ENCODE measurements at places on chromosomes 6 and 20. TPM values are rescaled to one million over a fixed set of nuclear protein-coding genes. Genes with fewer than 3 reads are reported as not detected.

Gene SIGLEC1
- total RNA-seq = 6.4 TPM

Gene HDGFL1
- not detected for total RNA-seq

Gene SDCBP2
- total RNA-seq = 2.2 TPM

DNA sequence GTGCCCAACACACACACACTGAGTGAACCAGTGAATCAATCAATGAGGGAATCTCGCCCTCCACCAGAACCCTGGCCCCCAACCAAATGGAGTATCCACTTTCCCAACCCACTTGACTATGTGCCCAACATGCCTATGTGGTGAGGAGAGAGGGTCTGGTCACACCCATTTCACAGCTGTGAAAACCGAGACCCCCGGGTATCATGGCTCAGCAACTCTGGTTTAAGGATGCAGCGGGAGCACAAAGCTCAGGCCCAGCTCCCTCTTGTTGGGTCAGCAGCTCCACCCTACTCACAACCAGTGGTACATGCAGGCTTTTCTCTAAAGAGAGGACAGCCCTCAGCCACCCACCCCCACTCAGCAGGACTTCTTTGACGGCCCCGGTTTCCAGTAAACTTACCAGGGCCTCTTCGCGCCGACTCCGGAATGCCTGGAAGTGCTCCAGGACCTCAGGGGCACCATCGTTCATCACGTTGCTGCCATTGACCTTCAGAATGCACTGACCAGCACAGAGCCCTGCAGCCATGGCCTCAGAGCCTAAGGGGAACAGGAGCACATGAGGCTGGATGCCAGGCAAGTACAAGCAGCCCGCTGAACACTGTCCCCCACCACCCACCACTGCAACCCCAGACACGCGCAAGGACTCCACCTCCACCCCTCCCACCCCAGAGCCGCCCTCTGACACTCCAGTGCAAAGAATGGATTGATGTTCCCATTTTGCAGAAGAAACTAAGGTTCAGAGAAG lies 174.7 kb downstream of the PREX1 start:
- DNase-seq = no peak

DNA sequence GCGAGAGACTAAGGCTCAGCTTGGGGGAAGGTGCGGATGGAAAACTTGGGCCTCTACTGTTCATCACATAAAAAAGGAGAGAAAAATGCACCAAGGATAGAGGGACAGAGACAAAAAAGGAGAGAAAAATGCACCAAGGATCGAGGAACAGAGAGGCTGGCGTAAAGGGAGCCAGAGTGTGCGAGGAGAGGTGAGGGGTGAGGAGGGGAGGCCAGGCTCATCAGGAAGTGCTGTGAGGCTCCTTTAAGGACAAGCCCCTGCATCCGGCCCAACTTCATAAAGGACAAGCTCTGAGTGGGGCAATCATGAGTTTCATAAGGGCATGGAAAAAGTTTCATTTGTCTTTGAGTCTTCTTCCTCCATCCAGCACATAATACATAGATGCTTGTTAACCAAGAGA lies 117.2 kb upstream of the NXT1 start:
- no peak for DNase-seq

DNA sequence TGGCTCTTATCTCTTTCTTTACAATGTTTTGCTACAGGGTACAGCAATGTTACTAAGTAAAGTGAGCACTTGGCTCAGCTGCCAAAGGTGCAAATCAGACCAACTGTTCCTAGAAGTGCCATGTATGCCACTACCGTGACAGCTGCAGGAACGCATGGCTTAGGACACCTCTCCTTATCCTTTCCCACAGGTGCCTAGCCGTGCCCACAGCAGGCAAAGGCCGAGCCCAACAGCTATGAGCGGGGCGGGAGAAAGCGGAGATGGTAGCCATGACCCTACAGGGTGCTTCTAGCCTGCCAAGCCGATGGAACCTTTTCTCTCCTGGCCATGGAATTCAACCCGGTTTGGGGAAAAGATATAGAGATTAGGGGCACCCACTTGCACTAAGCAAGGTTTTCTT lies 97.1 kb downstream of the FAXC start:
- DNase-seq = no peak

- DNase-seq = peak; percentile 6
These were observed 233.9 kb downstream of the ERMARD start for GRCh38 chr6:169985121-169986015.

GRCh38 chr6:43267619-43268354 lies 24.5 kb downstream of the TTBK1 start:
- no peak for DNase-seq

DNA sequence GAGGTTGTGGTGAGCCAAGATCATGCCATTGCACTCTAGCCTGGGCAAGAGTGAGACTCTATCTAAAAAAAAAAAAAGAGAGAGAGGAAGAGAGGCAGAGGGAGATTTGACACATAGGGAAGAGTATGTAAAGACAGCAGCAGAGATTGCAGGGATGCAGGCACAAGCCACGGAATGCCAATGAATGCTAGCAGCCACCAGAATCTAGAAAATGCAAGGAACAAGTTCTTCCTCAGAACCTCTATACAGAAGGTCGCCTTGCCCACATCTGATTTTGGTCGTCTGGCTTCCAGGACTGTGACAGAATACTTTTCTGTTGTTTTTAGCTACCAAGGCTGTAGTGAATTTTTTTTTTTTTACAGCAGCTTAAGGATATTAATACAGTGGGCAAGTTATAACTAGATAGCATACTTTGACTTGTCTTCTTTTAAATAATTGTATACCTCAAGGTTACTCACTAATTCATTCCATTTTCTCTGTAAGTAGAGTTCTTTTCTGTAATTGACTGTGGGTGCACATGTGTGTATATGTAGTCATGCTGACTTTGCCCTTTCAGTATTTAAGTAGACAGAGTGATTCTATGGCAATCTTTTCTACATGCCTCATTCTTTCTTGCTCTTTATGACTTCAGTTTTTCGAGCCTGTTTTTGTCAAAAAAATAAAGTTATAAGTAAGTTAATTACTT lies 402.2 kb downstream of the GJA1 start:
- no peak for DNase-seq

DNA sequence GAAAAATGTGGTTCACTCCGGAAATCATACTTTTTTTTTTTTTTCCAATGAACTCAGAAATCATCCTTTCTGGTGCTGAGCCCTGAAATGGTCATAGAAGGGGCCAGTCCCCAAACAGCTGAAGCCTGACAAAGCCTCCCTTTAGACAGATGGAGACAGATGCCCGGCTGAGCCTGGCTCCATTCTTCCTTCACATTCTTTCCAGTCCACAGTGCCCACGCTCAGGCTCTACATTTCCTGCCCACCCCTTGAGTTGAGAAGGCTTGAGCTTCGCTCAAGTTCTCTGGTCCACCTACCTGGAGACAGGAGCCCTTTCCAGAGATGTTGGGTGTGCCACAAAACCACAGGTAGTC lies 41.2 kb downstream of the KCNK5 start:
- no peak for DNase-seq

DNA sequence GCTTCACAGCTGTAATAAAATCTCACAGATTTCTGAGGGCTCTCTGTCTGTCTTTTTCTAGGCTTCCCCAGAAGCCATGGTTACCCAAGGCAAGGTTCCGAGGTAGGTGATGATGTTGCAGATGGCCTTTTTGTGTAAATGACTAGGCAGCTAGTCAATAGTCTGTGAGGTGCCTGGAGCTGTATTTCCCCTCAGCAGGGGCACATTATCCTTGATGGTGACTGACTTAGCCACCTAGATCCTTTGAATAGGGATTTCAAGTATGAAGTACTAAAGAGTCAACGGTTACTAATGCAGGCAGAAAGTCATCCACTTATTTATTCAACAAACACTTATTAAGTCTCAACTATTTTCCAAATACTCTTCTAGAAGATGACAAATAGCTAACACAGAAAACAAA lies 49.3 kb upstream of the L3MBTL3 start:
- no peak for DNase-seq

- DNase-seq = no peak
These were observed 187.9 kb upstream of the COL21A1 start for GRCh38 chr6:56435326-56435725.

DNA sequence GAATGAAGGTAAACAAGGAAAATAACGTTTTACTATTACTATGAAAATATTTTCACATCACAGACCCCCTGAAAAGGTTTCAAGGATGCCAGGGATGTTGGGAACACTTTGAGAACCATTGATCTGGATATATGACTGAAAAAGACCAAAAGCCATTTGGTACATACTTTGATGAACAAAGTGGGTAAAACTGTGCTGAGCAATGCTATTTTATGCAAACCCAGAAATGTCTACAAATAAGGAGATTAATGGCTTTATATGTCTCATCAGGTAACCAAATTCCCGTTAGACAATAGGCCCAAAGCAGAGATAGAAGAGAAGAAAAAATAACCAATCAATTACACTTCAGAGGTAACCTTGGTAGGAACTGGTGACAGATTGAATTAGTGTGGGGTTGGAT lies 101.4 kb upstream of the CNKSR3 start:
- no peak for DNase-seq

DNA sequence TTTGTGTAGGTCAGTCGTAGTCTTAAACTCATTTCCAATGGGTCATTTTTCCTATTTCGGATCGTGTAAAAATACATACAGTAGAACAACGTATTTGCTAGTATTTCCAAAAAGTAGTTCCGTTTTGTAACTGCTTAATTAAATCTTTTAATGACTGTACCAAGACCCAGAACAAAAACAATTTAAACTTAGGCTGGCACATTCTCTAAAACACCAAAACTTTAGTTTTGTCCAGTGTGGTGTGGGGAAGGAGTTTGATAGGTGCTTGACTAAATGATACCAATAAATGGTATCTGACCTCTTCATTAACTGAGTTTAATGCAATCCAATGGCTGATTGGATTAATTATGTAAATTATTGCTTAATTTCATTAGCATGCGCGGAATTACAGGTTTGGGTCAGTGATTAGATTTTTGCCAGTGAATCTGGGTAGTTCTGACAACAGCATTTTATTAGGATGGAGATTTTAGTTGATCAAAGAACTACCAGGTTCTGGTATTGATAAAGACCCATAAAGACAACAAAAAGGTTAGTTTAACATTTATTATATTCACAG lies 20.8 kb downstream of the OR2B2 start:
- DNase-seq = no peak

DNA sequence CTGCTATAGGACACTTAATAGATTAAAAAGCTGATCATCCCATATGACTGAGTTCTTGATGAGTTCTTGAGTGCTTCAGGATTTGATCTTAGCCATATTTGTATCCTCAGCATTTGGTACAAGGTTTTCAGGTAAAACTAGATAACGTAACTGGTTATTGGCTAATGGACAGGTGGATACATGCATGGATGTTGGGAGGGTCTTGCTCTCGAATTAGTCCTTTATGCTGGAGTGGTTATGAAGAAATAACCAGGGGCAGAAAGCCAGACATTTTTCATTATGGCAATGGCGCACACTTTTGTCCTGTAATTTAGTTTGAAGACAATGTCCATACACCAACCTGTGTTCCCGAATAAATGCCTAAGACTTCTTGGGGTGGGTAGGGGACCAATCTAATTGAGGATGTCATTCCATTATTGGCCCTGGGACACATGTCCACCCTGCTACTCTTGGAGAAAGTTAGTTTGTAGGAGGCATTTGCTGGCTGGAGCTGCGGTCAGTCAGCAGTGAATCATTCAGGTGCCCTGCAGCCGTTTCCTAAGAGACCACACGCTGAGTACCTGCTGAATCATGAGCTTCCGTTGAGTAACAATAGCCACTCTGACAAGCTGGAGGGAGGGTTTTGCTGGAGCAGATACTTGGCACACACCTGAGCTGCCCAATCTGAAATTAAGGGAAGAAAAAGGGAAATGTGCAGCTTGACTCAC lies 194.4 kb downstream of the FOXA2 start:
- no peak for DNase-seq

DNA sequence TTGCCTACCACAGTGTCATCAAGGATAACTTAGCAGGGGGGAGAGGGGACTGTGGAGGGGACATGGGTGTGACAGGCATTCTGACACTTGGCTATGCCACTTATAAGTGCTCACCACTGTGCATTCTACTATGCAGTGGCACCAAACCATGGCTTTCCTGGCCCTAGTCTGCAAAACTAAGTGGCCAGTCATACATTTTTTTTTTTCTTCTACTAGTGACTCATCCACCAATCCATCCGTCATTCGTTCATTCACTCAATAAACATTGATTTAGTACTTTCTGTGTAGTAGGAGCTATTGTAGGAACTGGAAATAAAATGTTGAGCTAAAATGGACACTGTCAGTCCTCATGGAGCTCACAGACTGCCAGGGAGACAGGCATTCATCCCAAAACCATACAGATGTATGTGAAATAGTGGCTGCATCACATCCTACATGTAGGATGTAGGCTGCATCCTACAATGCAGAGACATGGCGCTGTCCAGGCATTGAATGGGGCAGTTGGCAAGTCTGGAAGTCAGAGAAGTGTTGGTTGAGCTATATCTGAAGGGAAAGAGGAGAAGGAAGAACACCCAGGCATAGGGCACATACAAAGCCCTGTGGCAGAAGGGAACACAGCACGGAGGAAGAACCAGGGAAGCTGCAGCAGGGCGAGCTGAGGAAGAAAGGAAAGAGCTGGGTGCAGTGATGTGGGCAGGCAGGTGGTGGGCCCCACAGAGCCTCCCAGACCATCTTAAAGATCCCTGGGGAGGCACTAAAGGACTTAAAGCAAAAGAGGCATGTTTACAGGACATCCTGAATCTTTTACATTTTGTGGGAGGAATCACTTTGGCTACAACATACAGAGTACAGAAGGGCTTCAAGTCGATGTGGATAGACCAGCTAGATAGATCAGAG lies 224.4 kb downstream of the UST start:
- DNase-seq = no peak

GRCh38 chr6:9896806-9897205 lies 518.1 kb downstream of the TFAP2A start:
- DNase-seq = no peak

GRCh38 chr6:100084991-100085364 lies 91.0 kb upstream of the MCHR2 start:
- no peak for DNase-seq

DNA sequence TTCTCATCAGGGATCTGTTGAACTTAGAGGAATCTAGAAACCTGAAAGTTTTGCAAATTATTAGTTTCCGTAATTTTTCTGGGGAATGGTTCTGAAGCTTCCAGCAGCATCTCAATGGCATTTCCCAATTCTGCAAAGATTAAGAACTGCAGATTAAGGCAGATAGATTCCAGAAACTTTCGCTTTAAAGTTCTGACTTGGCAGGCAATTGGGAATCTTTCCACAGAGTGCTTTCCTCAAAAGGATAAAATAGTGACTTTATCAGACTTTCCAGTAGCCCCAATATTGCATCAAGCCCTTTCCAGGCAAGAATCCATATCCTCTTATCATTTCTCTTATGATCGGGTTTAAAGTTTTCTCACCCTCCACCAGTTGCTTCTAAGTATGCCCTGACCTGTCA lies 261.1 kb downstream of the FNDC1 start:
- DNase-seq = no peak

Data from left ventricle myocardium inferior (tissue), 1 donor.